ENCODE measurements at places on chromosomes 12 and 14.

DNA sequence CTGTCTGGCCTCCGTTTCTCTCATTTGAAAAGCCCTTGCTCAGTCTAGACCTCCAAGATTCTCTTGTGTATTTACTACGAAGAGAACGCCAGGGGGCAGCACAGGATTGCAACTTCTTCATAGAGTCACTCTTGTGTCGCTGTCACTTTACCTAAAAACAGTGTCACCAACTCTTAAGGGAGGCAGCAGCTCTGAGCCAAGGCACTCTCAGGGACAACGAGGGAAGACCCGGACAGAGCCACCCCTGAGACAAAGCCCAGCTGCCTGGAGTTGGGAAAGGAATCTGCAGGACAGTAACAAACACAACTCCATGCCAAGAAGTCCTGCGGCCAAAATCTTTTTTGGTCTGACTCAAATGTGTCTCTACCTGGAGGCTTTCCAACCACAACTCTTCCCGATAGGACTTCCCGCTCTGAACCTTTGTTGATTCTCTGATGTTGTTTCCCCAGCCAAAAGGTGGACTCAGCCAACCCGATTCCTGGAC, 9.6 kb upstream of the RPAP3 start:
- ATAC-seq: peak; percentile 83

DNA sequence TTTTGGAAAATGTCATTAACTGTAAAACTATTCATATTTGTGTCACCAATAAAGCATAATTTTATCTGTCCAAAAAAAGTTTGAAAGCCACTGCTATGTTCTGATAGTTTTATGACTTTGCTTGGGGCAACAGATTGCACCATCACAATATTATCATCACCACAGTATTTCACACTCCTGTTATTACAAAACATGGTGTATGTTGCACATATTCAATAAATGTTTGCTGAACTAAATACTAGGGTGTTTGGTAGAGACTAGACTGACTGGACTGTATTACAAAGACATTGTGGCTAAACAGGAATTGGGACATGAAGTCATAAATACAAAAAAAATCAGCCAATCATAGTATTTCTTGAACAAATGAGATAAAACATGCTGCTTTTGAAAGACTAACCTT, 55.1 kb downstream of the PAWR start:
- ATAC-seq: no peak

DNA sequence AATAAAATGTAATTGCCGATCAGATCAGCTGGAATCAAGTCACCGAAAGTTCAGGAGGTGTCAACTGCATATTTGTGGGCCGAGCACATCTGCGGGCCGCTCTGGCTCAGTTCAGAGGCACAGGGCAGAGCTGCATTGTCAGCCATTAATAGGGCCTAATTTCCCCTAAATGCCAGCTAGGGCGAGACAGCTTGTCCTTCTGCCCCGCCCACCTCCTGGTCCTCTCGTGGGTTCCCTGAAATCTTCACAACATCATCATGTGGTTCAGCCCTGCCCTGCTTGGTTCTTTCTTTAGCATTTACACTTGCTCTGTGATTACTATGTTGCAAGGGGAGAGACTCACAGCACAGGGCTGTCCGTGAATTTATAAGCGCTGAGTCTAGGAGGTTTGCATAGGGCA, 148.9 kb downstream of the CHST11 start:
- ATAC-seq: no peak

DNA sequence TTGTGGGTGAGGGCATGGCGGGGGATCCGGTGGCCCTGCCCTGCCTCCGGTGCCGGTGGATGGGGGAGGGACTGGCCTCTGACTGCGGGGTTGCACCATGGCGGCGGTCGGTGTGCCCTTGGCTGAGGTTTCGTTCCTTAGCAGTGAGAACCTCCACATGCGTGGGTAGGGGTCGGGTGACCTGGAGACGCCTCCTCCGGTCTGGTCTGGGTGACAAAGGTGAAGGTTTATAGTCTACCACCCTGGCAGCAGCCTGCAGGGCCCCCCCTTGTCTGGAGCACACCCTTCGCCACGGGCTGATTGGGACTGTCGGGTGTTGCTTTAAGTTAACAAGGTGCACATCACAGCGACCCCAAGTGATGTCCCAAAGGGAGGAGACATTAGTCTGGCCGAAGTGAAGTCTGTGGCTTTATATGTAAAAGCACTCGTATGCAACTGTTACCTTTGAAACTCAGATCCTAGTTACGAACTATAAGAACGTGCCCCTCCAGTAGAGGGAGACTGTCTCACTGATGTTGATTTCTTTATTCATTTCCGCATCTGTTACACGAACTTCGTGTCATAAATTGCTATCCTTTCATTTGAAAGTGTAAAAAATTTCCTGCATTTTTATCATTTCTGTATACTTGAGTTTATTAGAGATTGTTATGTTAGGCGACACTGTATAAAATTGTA, 74.4 kb downstream of the WDR20 start:
- no peak for ATAC-seq

DNA sequence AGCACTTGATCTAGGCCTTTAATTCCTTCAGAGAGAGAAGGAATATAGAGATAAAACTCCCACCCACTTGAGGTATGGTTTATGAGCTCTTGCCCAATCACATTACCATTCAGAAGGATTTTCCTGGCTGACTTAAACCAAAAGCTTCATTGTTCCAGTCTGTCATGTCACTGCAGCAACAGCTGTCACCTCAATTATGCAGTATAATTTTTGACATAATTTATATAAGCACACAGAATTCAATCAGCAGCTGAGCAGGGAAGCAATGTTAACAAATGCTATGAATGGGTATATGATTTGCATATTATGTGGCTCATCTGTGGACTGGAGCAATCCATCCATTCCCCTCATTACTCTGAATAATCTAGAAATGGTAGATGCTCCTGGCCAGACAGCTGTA, 40.3 kb downstream of the CBX5 start:
- ATAC-seq: no peak

DNA sequence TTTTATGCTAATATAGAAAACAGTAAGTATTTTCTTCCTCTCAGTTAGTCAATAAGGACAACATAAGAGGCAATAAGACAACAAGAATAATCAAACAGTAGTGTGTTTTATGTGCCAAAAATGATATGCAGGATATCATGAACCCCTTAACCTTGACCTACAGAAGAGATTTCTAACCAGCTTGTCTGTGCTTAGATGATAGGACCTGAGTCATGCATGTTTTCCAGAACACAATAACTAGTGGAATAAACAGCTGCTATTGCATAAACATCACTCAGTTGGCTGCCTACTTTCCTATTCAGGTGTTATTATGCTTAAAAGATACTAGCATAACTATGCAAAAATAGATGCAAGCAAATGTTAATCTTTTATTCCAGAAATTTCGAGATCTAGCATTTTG, 282.5 kb downstream of the PRKD1 start:
- no peak for ATAC-seq

- no peak for ATAC-seq
Observed at GRCh38 chr14:76490735-76491134, 114.8 kb downstream of the ESRRB start.

GRCh38 chr12:101967506-101967905, 90.1 kb downstream of the DRAM1 start:
- no peak for ATAC-seq

DNA sequence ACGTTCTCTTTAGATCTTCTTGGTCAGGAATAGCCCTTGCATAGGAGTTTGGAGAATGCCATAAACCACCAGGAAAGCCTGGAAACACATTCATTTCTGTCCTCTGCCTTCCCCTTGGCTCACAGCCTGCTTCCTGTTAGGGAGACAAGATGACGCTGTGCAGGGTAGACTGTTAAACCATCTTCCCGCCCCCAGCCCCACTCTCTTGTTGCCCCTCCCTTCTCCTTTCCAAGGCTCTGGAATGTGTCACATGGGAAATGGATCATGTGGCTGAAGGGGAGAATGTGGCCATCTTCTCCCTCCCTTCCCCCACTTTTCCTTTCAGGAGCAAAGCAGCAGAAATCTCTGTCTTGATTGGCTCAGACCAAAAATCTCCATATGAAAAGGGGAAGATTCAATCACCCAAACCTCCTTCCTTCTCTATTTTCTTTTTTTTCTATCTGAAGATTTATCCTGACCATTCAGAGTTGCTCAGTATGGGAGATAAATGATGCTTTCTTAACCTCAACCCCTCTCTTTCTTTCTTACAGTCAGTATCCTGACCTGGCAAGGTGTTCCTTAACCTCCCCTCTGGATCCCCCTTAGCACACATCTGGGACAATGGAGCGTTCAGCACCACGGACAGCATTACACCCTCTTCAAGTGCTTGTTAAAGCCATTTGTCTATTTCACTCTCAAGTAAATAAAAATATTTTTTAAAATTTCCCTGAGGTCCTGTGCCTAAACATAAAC, 11.4 kb downstream of the GPR19 start:
- ATAC-seq: peak; percentile 75

DNA sequence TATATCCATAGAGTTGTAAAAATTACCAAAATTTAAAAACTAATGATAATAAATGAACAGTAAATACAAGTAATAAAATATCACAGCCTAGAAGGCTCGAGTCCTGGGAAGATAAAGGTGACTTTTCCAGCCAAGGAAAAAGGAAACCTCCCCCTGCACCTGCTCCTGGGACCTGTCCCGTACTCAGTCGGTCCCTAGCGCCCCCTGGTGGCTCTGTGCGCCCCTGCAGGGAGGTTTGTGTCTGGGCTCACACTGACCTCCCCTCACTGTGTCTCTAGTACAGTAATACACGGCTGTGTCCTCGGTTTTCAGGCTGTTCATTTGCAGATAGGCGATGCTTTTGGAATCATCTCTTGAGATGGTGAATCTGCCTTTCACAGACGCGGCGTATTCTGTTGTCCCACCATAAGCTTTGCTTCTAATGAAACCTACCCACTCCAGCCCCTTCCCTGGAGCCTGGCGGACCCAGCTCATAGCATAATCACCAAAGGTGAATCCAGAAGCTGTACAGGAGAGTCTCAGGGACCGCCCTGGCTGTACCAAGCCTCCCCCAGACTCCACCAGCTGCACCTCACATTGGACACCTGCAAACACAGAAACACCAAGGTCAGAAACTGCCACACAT, 1030.4 kb downstream of the TMEM121 start:
- ATAC-seq: peak; percentile 81

DNA sequence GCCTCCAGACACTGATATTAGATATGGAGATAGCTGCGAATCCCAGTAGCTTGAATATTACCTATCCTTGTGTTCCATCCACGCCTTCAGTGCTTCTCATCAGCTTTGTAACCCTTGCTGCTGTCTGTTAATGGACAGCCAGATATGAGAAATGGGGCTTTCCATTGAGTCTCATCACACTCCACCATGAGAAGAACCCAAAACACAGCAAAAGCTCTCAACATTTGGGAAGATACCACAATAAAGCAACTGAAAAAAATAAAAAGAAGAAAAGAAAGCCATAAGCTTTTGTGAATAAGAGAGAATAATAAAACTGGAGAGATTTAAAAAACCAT, 225.4 kb downstream of the GALC start:
- no peak for ATAC-seq

DNA sequence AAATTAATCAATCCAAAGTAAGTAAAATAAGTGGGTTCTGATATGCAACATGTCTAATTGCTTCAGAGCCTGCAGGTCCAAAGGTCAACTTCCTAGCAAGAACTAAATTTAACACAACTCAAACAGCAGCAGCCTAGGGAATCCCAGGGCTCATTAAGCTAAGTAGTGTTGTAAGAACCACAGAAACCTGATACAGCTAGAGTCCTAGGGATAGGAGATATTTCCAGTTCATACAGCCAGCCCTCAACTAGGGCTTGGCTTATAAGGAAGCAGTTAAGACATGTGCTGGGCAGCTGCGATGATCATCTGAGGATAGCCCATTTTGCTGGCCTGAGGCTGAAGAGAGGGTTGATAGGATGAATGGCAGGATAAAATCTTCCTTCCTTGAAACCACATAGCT, at the start of gene OR4Q3:
TSS of gene OR4Q3 (plus strand) at position 316 of the 400 bp plus-strand sequence.
- no peak for ATAC-seq

- ATAC-seq: peak; percentile 87
Observed at GRCh38 chr12:118103601-118104382, at the start of gene VSIG10. Gene VSIG10 (minus strand): TSS chr12:118104011. CDS start chr12:118103671, 340 bp downstream.

DNA sequence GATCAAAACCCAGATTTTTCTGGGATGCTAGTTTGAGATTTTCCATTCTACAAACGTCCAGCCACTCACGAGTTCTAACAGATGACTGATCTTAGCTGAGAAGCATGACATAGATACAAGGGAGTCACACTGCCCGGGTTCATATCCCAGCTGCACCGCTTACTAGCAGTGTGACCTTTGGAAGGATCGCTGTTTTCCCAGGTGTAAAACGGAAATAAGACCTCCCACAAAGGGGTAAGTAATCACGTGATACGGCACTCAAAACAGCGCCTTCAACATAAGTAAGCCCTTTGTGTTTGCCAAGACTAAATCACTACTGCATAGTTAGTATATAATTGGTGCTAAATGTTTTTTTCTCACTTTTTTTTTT, 624 bp upstream of the PWP1 start:
- ATAC-seq: peak; percentile 15

- peak; percentile 81 for ATAC-seq
Observed at GRCh38 chr12:18224745-18225144, 36.6 kb upstream of the PIK3C2G start.

GRCh38 chr12:69054343-69055056, 121.5 kb upstream of the CPM start:
- ATAC-seq: no peak

DNA sequence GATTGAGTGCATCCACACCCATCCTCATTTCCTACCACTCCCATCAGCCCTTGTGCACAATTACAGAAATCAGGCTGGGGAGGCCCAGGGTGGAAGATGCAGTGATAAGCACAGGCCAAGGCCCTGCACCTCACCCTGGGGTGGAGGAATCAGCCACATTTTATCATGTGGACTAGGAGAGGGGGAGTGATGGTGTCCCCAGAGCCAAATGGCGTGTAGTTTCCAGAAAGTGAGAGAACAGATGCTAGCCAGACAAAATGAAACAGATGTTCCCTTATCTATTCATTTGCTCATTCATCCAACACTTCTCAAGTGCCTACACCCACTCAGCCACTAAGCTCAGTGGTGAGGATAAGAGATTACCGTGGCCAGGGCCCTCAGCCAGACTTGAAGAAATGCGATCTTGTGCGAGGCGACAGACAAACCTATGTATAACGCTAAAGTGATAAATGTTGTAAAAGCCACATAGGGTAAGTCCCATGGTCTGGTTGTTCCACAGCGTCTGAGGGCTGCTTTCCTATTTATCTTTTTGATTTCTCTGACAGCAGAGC, 93.6 kb downstream of the STAB2 start:
- ATAC-seq: no peak
